Breast epithelium (tissue), 4 donors: ENCODE measurements at places on chromosomes 12 and 14. TPM values are rescaled to one million over a fixed set of nuclear protein-coding genes. Genes with fewer than 3 reads are reported as not detected.

The GDF3 gene
- not detected for total RNA-seq

- DNase-seq, result no peak
Observed at GRCh38 chr12:51393676-51394545, 2.7 kb upstream of the GALNT6 start.

DNA sequence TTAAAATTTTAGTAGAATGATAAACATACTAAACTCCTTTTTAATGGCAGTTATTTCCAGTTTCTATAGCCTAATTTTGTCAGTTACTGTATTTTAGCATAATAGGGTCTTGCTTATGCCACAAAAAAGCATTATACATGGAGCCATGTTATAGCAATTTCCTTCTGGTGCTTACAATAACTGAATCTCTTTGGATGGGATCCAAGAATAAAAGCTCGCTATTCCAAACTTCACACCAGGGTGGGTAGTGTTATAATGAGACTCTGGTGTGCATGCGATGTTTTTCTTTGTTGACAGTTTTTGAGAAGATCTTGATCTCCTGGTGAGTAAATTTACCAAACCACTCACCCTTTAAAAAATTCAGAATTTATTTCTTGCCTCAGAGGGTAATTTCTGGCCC lies 90.4 kb upstream of the CCDC91 start:
- no peak for DNase-seq

DNA sequence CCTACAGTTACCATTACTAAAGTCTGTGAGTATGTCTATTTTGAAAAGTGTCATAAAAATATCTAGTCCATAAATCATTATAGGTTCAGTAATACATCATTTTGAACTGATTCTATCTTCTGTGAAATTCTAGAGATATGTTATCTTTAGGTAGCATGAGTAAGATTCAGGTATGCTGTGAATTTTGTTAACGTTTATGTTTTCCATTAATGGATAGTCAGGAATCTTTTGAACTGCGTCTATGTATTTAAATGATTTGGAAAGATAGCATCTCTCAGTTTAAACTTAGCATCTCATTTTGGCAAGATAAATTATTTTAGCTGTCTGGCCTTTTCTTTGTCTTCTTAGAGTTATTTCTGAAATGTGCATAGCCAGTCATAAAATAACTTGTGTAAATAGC lies 8.3 kb downstream of the ALG10B start:
- DNase-seq, result no peak

DNA sequence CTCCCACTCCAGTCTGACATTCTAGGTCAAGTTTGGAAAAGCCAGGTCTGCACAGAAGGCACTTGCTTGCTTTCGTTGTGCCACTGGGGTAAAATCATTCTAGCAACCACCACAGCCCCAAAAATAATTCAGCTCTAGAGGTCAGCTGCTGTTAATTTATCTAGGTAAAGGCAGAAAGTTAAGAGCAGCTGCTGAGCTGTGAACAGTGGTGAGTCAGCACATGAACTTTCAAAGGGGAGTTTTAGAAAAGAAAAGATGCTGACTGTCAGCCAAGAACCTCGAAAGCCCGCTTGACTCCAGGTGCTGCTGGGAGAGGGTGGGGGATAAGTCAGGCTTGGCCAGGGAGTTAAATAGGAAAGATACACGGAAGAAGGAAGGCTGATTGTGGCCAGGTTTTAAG lies 12.7 kb downstream of the CCDC197 start:
- DNase-seq, result no peak

The ANKRD33 gene
- not detected for total RNA-seq

The RND1 gene
- total RNA-seq, result 3.3 TPM

The SLC25A47 gene
- not detected for total RNA-seq

GRCh38 chr14:86035882-86036281 lies 505.9 kb downstream of the FLRT2 start:
- DNase-seq, result no peak

The ARHGAP9 gene
- 11.1 TPM for total RNA-seq

The AGAP2 gene
- total RNA-seq, result 1.6 TPM

The DLK1 gene
- total RNA-seq, result 5.2 TPM

GRCh38 chr12:131133994-131134393 lies 180.3 kb downstream of the ADGRD1 start:
- DNase-seq, result no peak

The CLEC2D gene
- 30.1 TPM for total RNA-seq

DNA sequence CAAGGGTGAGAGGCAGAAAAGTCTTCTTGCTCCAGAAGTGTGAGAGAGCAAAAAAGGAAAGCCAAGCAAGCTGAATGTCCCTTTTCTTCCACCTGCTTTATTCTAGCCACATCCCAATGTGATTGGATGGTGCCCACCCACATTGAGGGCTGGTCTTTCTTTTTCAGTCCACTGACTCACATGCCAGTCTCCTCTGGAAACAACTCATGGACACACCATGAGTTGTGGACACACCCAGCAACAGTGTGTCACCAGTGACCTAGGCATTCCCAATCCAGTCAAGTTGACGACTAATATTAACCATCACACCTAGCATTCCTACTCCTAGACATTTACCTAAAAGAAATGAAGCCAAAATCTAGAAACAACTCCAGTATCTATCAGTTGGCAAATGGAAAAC lies 7.2 kb upstream of the DICER1 start:
- no peak for DNase-seq

GRCh38 chr14:98606041-98606640 lies 665.9 kb downstream of the BCL11B start:
- no peak for DNase-seq

GRCh38 chr12:51056242-51056641 lies 8.1 kb downstream of the LETMD1 start:
- no peak for DNase-seq

- DNase-seq, result no peak
Observed at GRCh38 chr12:115370207-115370606, 686.2 kb upstream of the TBX3 start.

The NUAK1 gene
- total RNA-seq, result 6.0 TPM

- no peak for DNase-seq
Observed at GRCh38 chr14:99945732-99946651, 119.2 kb upstream of the EVL start.

GRCh38 chr14:99136401-99136800 lies 135.6 kb downstream of the BCL11B start:
- DNase-seq, result no peak

DNA sequence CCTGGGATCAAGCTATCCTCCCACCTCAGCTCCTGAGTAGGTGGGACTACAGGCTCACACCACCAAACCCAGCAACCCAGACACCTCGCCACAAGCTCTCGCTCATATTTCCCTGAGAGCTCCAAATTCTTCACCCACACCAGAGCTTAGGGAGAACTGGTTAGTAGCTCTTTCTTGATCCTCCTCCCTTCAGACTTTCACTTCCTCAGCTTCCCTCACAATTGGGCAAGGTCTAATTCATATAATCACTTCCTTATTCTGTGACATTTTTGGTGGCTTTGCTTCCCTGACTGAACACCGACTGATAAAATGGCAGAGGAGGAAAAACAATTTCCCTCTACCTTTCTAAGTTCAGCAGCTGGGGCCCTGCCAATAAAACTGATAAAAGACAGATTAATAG lies 88.5 kb downstream of the GXYLT1 start:
- DNase-seq, result no peak

The PRH2 gene
- not detected for total RNA-seq

DNA sequence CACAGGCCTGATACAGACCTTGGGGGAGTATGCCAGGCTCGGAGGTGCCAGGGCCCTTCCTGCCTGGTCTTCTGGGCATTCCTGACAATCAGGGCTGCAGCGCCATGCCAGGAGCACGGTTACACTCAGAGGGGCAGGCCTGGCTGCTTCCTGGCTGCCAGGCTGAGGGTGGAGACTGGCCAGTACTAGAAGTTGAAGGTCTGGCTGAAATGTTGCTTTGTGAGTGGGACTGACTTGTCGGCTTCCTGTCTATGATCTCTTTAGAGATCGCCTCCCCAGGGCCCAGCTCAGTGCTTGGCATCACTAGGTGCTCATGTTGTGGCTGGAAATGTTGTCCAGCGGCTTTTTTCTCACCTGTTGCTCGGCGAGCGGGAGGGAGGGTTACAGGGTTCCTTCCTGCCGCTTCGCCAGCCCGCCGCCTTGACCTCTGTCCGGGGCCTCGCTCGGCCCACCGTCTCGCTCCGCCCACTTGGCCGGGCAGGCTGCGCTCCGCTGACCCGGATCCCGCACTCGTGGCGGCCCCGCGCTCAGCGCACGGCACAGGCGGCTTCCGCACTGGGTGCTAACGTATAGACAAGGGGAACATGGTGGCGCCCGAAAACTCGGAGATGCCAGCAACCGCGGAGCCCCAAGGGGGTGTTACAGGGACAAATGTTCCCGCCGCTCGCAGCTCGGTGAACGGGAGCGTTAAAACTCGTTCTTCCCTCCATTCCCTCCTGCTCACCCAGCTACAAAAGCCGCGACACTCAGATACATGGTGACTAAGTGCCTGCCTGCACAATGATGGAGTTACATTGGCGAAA lies 32.6 kb downstream of the PAPLN start:
- no peak for DNase-seq

The WNT1 gene
- total RNA-seq, result not detected

- no peak for DNase-seq
Observed at GRCh38 chr12:101221301-101221700, 11.3 kb upstream of the SLC5A8 start.

GRCh38 chr14:68322940-68323620 lies 469.8 kb downstream of the ZFP36L1 start:
- DNase-seq, result no peak

The TAS2R31 gene
- 6.9 TPM for total RNA-seq

GRCh38 chr14:100888789-100889315 lies 14.7 kb downstream of the RTL1 start:
- DNase-seq, result no peak

GRCh38 chr12:75302225-75302624 lies 27.9 kb downstream of the CAPS2 start:
- DNase-seq, result no peak

GRCh38 chr14:79629411-79630287 lies 581.7 kb downstream of the DIO2 start:
- no peak for DNase-seq

GRCh38 chr12:40063414-40063813 lies 42.5 kb downstream of the SLC2A13 start:
- DNase-seq, result no peak

The POU6F1 gene
- total RNA-seq, result 10.5 TPM

The VIPAS39 gene
- total RNA-seq, result 25.9 TPM

- DNase-seq, result peak; percentile 65
Observed at GRCh38 chr12:109115758-109116610, at the start of gene ACACB. ACACB (plus strand) TSS chr12:109116587; CDS start chr12:109139406, 22,819 bp downstream.

GRCh38 chr12:26122061-26122680 lies 2.7 kb downstream of the BHLHE41 start:
- DNase-seq, result no peak

- no peak for DNase-seq
Observed at GRCh38 chr14:58198086-58198485, 1.9 kb upstream of the ACTR10 start.

DNA sequence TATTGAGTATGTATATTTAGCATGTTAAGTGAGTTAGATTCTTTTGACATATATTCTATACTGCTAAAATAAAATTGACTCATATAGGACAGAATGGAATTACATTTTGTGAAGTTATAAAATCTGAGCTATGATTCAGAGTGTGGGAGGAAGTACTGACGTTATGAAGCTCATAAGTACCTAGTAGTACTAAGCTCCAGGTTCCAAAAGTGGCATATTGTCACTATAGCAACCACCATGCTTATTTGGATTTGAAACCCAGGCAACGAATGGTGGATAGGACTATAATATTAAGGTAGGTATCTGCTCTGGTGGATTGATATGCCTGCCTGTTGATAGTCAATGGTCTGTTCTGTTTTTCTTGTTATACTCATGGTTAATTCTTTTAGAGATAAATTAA lies 2.2 kb upstream of the FBXO33 start:
- no peak for DNase-seq

GRCh38 chr14:101584055-101584859 lies 23.0 kb downstream of the DIO3 start:
- no peak for DNase-seq

- no peak for DNase-seq
Observed at GRCh38 chr14:68771631-68772030, 21.2 kb downstream of the ZFP36L1 start.

The FSCB gene
- total RNA-seq, result 1.6 TPM
